GM19239 (cell line): ENCODE measurements at places on chromosomes 7 and 10.

GRCh38 chr7:22563032-22563501 is 63.1 kb upstream of the STEAP1B start:
- DNase-seq: no peak

DNA sequence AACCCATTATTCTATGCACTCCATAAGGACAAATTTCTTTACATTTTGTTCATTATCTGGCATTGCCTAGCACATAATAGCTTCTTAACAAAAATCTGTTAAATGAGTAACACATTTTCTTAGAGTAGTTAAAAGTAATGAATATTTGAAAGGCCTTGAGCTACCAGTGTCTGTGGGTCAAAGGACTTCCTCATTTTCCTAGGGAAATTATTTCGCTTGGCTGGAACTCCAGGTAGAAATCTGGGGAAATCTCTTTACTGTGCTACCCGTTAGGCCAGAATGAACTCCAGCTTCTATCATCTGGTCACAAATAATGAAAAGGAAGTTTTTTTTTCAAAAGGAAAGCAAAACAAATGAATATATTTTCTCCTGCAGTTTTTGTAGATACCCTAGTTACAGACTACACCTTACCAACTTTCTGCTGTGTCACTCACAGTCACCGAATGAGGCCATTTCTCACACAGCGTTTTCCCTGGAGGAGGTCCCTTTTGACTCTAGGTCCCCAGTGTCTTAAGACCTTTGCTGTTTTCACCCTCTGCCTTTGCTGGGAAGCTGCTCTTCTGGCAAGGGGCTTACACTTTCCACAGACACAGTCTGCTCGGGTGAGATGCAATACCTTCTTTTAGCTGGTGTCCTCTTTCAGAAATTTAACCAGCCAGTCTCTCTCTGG is 1.6 kb downstream of the SAMD9L start:
- no peak for DNase-seq

DNA sequence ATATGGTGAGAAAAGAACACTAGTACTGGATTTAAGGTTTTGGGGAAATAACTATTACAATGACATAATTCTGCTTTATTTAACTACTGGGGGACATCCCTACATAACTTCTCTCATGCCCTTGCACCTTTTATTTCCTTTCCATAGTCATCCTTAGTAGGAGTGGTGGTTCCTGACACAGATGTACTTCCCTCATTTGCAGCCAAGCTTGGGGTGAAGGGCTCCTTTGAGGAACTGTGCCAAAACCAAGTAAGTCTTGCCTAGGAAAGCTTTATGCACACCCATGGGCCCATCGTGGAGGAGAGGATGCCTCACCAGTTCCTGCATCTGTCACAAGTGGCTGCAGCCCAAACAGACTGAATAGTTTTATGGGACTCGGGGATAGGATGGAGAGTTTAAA is 20.6 kb downstream of the ZDHHC6 start:
- no peak for DNase-seq

- no peak for DNase-seq
Measured at GRCh38 chr7:92293896-92294590, 48.3 kb downstream of the ANKIB1 start.

DNA sequence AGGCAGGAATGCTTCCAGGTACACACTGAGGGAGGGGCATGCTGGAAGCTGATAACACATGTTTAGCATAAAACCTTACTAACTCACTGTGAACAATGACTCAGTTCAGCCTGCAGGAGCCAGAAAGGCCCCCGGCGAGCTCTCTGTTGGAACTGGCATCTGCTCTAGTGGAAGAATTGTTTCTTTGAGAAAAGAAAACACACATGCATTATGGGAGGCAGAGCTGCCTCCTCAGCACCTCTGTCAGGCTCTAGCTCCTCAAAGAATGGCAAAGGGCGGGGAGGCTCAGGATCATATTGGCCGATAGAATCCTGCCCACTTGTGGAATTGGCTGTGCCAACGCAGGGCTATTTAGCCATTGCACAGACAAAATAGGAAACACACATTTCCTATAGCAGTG is 338.3 kb downstream of the CXCL12 start:
- DNase-seq: no peak

DNA sequence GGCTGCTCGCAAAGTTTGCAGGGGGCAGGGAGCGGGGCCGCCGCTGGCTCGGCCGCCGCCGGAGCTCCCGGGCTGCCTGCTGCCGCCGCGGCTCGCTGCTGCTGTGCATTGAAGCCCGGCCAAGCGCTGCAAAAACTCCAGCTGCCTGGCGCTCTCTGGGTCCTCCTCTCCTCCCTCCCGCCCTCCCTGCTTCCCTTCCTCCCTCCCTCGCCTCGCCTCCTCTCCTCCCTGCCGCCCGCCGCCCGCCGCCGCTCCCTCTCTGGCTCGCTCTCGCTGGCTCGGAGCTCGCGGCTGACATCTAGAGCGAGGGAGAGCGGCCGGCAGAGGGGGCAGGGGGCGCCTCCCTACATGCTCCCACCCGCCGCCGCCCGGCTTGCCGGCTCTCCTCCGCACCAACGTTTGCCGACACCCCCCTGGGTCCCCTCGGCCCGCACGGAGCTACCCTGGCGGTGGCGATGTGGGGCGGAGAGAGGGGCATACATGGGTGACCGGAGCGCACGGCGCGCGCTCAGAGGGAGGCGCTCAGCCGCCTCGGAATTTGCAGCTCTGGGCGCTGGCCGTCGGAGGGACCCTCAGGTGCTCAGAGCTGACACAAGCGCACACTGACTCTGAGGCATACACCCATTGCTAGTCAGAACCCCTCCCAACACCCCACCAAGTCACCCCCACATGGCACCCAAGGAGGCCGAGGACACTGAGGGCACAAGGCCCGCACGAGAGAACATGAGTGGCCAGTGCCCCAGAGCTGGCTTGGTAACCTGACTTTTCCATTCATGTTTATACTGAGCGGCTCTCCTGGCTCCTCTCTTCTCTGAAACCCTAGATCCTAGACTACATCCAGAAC is 1.2 kb upstream of the PLXNA4 start:
- DNase-seq: no peak

DNA sequence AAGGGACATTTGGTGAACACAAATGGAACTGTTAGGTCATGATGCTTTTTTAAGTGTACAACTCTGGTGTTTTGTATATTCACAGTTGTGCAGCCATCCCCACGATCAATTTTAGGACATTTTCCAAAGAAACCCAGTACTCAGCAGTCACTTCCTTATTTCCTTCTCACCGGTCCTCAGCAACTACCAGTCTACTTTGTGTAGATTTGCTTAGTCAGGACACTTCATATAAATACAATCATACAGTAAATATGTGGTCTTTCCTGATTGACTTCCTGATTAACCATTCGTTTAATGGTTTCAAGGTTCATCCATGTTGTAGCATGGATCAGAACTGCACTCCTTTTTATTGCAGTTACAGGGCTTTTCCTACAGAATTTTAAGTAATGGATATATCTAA is 14.4 kb downstream of the SGPL1 start:
- DNase-seq: no peak

GRCh38 chr10:82319074-82319473 is 444.1 kb downstream of the NRG3 start:
- no peak for DNase-seq

GRCh38 chr10:126833542-126833941 is 71.7 kb upstream of the DOCK1 start:
- DNase-seq: no peak

- DNase-seq: no peak
Measured at GRCh38 chr7:107579554-107579884, 527 bp upstream of the BCAP29 start.

- DNase-seq: no peak
Measured at GRCh38 chr7:55099066-55099820, 80.4 kb downstream of the EGFR start.

- DNase-seq: no peak
Measured at GRCh38 chr10:87079106-87079836, 15.4 kb downstream of the GLUD1 start.

DNA sequence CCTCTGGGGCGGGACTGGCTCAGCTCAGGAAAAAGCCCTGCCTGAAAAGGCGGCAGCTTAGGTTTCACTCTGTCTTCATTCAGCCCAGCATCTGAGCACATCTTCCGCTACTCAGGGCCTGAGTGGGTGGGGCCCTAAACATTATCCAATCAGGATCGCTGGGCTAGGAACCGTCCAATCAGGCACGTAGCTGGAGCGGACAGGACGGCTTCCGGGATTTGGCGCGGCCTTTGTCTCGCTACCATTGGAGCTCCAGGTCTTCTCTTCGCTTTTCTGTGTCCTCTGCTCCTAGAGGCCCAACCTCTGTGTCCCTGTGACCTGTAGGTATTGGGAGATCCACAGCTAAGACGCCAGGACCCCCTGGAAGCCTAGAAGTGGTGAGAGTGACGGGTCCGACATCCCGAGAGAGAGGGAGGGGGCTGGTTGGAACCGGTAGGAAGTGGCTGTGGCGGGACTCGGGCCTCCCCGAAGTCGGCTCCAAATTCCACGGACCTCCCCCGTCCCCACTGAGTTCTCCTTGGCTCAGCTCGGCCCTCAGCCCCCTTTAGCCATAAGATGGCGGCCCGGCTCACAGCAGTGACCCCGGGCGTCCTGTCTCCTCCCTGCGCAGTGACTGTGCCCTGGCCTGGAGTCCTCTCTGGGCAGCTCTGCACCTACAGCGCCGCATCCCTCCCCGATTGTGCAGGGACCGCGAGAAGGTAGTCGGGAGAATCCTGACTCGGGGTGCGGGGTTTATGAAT is 99.1 kb downstream of the ZNF680 start:
- DNase-seq: no peak

- no peak for DNase-seq
Measured at GRCh38 chr10:50394832-50395231, 143.5 kb upstream of the ASAH2 start.

DNA sequence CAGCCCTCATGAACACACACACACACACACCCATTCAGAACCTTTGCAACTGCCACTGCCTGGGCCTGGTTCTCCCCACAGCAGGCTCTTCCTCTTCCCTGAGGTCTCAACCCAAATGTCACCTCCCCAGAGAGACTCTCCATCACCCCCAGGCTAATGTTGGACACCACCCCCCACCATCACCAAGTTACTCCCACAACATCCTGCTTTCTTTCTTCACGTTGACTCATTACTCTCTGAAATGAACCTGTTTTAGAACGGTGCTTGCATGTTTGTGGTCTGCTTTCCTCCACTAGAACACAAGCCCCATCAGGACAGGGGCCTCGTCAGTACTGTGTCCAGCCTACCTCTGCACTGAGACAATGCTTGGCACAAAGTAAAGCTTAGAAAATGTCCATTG is 16.0 kb downstream of the AFAP1L2 start:
- no peak for DNase-seq

DNA sequence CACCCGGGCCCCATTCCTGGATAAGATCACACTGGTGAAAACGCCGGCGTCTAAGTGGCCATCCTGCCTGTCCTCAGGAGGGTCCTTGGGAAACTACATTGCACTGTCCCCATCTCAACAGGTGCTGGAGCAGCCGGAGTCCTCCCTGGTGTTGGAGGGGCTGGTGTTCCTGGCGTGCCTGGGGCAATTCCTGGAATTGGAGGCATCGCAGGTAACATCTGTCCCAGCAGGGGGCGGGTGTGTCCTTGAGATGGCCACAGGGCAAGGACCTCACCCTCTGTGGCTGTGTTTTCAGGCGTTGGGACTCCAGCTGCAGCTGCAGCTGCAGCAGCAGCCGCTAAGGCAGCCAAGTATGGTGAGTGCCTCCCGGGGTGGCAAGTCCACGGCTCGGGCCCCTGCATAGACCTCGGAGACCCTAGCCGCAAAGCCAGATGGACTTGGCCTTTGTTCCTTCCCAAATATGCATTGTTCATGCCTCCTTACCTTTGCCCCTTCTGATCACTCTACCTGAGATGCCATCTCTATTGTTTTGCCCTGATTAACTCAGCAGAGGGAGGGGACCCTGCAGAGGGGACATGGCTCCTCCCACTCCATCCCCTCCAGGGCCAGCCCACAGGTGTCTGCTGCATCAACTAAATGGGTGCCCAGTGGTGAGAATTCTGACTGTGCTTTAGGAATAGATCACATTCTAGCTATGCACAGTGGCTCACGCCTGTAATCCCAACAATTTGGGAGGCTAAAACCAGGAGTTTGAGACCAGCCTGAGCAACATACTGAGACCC is 23.8 kb downstream of the ELN start:
- no peak for DNase-seq

- no peak for DNase-seq
Measured at GRCh38 chr7:80488406-80488805, 23.5 kb downstream of the GNAT3 start.

- no peak for DNase-seq
Measured at GRCh38 chr7:123792547-123792946, 43.7 kb upstream of the WASL start.

DNA sequence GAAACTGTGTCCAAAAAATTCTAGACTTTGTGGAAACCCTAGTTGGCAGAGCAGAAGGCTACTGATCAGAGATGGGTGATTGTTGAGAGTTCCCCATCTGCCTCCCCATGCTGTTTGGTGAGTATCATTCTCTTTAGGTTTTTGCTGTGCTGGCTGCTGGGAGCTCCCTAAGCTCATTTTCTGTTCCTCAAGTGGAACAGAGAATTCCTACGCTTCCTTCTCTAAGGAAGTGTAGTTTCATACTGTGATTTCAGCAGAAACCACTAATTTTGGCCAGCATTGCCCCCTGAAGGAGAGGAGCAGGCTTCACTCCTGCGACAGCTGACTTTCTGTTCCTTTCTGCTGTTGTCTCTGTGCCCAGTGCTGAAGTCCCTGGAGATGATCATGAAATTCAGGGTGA is 355.3 kb upstream of the NPVF start:
- DNase-seq: no peak

DNA sequence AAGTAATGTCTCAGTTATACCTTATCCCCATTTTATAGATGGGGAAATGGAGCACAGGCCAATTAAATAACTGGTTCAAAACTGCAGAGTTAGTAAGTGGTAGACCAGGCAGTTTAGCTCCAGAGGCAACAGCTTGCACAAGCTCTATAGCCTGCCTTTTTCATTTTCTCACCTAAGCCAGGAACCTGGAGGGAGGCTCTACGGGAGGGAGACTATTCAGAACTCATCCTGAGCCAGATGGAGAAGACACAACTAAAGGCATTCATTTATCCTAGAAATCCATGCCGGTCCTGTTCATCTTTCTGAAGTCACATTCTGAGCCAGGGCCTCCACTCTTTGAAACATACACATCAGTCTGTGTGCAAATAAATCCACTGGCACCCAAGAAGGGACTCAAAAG is 103.2 kb downstream of the CALN1 start:
- no peak for DNase-seq
